Breast epithelium (tissue), 4 donors: ENCODE measurements at places on chromosomes 12 and 14.

- DNase-seq, result no peak
These were observed 61.7 kb upstream of the ST8SIA1 start for GRCh38 chr12:22396253-22396652.

GRCh38 chr14:24256960-24257359, 6.0 kb downstream of the TGM1 start:
- no peak for DNase-seq

- no peak for DNase-seq
These were observed 47.7 kb downstream of the CIT start for GRCh38 chr12:119829439-119829838.

DNA sequence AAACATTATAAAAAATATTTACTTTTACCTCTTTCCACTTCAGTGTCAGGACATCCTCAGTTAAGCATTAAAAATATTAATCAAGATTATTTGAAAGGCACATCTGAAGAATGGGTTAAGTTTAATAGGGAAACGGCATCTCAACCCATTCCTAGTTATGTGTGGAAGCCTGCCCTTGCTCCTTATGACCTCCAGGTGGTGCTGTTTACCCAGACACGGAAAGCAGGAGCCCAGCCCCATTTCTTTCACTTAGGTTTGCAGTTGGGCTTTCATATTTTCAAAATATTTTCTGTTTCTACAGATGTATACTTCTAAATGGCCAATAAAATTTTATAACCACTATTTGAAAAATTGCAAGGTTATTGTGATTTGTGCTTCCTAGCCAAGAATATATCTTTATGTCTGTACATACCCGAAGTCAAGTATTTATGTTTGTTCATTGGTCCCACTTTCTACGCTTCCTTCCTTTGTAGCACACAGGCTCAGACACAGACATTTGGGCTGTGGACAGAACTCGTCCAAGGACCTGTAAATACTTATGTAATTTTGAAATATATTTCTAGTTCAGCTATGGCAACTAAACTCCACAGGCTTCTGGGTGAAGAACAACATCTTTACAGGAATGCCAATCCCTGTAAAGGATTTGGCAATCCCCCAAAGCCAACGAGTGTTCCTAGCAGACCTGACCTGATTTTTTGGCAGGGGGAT, 247.1 kb downstream of the AKAP6 start:
- peak; percentile 33 for DNase-seq

DNA sequence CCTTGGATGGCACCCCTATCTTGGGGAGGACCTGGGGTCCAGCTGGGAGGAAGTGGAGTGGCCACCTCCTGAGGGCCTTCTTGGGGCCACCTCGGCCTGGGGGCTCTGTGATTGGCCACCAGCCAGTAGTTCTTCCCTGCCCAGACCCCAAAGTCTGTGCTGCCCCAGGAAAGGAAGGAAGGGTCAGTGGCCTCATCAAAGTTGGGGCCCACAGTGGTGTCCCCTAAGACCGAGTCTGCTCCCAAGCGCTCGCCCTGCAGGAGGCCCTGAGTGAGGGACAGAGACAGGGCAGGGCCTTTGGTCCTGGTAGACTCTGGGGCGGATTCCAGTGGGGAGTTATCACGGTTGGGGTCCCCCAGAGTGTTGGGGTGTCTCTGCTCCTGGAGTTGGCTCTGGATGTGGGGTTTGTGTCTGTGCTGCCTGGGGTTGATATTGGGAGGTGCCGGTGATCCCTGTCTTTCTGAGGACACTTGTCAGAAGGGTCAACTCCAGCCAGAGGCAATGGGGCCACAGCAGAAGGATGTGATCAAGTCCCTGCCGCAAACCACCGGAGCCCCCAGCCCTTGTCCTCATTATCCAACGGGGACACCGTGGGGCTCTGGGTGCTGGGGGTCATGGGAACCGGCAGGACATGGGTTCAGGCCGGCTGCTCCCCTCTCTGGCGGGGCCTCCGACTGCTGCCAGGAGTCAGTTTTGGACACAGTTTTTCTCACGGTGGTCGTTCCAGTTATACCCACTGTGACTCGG, 364.3 kb downstream of the TMEM121 start:
- no peak for DNase-seq

GRCh38 chr12:22866406-22866805, 241.4 kb downstream of the ETNK1 start:
- DNase-seq, result no peak

DNA sequence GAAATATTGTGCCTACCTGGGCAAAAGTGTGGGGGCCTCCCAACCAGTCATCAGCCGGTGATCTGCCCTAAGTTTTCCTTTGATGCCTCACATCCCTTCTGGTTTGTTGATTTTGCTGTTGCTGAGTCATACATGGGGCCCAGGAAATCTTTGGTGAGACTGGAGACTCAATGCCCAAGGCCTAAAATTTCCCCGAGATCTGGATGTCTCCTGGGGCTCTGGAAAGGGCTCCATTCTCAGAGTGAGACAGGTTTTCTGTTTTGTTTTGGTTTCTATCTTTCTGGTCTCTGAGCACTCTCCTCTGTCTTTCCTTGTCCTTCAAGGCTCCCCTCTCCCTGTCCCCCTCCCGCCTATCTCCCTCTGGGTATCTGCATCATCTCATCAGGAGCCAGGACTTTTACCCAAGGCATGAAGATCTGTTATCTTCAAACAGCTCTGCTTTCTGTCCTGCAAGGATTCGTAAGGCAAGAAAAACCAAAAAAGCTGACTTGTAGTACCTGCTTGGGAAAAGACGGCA, 152.8 kb upstream of the MAX start:
- DNase-seq, result no peak

DNA sequence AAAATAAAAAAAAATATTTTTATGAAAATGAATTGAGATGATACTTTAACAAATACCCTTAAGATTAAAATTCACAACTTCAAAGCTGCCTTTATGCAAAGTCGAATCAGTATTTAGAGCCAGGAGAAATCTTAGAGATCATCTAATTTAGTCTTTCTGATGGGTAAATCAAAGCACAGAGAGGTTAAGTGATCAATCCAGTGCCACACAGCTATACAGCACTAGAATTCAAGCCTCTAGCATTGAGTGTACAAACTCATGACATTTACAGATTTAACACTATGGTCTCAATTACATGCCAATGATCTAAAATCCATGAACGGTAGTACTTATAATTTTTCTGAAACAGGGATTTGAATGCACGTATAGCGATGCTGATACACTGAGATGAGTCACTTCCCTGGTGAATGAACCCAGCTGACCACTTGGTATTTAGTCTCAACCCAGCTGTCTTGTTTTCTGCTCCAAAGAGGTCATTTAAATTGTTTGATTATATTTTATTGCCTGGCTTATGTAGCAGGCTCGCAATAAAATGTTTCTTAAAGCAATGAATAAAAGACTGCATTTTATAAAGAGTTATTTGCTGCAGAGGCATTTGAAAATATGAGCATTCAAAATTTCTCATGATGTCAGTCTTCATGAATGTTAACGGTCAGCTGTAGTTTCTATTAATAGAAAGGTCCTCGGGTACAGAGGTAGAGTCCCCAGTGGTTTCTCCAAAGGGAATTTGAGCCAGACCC, 152.4 kb upstream of the PRICKLE1 start:
- no peak for DNase-seq

DNA sequence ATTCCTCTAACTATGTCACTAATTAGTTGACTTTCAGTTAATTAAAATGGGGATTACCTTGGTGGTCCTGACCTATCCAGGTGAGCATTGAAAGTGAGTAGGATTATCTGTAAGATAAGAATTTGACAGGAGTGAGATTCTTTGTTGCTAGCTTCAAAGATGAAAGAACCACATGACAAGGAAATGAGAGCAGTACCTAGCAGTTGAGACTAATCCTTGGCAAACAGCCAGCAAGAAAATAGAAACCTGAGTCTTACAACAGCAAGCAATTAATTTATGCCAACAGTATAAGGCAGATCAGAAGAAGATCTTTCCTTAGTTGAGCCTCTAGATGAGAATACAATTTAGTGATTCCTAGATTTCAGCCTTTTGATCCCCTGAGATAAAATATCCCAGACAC, 1058.4 kb downstream of the LRFN5 start:
- DNase-seq, result no peak

- no peak for DNase-seq
These were observed 6.2 kb downstream of the DENND5B start for GRCh38 chr12:31584782-31585181.

- no peak for DNase-seq
These were observed 817.2 kb downstream of the TMEM121 start for GRCh38 chr14:106343626-106344025.

GRCh38 chr12:109609342-109609741, 35.7 kb downstream of the MVK start:
- no peak for DNase-seq

- DNase-seq, result no peak
These were observed 245.9 kb upstream of the DDHD1 start for GRCh38 chr14:53399057-53399456.

GRCh38 chr12:92034083-92034482, 111.6 kb downstream of the BTG1 start:
- DNase-seq, result no peak

GRCh38 chr12:2588345-2588744, 206.4 kb upstream of the FKBP4 start:
- no peak for DNase-seq

DNA sequence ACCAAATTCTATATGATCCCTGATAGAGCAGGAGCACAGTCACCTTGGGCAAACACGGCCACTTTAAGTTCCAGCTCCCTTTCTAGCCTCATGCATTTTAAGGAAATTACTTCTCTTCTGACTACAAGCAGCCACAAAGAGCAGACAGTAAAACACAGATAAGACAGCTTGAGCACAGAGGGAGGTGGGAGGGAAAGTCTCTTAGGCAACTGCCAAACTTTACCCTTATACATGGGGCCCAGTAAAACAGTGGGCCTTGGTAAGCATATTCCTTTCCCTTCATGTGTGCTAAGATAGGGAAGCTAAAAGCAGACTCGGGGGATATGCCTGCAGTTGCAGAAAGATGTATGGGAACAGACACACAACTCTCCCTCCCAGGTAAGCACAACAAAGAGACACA, 235.9 kb downstream of the CPNE8 start:
- DNase-seq, result no peak

GRCh38 chr14:34465069-34465859, 3.2 kb upstream of the SPTSSA start:
- no peak for DNase-seq

DNA sequence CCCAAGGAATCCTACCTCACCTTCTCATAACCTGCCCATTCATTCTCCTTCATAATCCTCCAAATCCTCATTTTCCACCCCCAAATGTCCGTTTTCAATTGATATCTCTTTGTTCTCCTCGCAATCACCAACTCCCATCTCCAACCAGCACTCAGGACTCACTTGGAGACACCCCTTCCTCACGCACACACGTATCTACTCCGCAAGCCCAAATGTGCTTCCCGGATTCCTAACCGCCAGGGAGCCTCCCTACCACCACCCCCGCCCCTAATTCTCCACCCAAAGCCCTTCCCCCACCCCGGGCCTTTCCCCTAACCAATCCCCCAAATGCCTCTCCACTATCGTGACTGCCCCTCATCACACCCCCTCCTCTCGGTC, 304 bp downstream of the KCTD10 start:
- no peak for DNase-seq

- no peak for DNase-seq
These were observed 201.3 kb upstream of the BCL2L14 start for GRCh38 chr12:11869406-11869805.

- no peak for DNase-seq
These were observed 64.8 kb downstream of the PPP2R5C start for GRCh38 chr14:101826351-101826750.

DNA sequence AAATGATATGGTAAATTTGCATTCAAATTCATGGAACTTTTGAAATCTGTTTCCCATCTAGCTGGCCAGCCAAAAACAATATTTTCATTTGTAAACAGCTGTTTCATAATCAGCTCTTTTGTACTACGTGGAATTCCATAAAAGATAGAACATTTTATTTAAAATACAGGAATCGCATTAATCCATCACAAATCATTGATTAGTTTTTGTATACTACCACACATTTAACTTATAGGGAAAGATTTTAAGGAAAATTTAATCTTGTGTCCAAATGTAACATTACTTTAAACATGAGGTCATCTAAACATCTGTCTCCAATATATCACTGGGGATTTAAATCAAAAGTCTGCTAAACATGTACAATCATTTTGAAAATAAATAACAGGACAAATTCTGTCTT, 33.5 kb downstream of the SLC25A21 start:
- DNase-seq, result no peak

DNA sequence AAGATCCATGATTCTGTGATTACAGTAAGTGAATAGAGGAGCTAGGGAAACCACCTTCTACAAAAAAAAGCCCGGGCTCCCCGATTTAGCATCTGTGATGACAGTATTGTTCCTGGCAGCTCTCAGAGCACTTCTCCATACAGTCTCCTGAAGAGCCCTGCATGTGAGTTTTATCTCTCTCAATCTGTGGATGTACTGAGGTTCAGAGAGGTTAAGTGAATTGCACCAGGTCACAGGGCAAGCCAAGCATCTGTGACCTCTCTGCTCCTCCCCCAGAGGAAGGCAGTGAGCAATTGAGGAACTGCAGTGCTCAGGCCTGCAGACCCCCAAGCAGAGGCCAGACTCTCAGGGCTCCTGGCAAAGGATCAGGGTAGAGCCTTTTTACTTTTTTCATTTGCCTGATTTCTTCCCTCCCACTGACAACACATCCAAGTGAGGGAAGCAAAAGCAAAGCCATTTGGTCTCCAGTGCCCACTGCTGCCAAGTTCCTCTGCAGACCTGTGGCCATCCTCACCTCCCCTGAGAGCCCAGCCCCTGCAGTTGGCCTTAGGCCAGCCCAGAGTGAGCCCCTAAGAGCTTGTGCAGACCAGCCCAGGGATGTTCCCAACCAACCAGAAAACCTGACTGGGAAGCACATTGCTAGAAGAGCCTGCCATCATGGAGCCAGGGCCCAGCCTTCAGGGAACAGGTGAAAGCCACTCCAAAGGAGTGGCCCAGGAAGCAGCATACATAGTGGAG, 47.6 kb upstream of the PNMA1 start:
- DNase-seq, result no peak

DNA sequence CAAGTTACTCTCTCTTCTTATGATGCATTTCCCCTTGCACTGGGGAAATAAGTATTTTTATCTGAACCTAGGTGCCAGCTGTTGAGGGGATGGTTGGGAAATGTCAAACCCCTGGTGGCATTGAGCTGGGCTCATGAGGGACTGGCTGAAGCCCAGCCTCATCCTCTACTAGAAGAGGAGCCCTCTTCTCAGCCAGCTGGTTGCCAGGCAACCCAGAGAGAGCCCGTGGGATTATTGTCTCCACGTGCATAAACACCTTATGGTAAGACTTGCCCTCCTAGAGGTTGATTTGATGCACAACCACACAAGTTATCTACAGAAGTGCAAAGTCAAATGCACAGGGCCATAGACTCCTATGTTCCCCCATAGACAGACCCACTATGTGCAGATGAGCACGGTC, 89.8 kb downstream of the WSCD2 start:
- DNase-seq, result no peak

DNA sequence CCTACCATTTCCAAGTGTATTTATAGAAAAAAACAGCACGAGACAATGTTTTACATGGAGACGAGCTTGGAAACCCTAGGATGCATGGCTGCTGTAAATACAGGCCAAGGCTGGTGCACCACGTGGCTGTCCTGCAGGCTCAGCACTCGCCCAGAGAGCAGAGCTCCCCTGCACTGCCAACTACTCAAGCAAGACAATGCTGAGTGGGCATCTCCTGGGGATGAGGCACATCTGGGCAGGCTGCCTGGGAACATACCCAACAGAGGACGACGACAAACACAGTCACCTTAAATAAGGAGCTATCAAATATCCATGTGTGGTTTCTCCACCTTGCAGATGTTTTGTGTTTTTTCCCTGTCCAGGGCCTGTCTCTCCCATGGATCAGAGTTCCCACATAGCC, 128.3 kb upstream of the PRMT8 start:
- no peak for DNase-seq

- no peak for DNase-seq
These were observed 37.8 kb downstream of the LLPH start for GRCh38 chr12:66092559-66093269.
